GM23338 (cell line): ENCODE measurements at places on chromosomes 2 and 18. TPM values are rescaled to one million over a fixed set of nuclear protein-coding genes. Genes with fewer than 3 reads are reported as not detected.

- H3K27me3 ChIP-seq, result no peaks in the 10 kb centered on the region
- H3K36me3 ChIP-seq, result no peaks in the 10 kb centered on the region
- no peak overlapping the region for H3K4me3 ChIP-seq
- H3K4me1 ChIP-seq, result no peaks in the 10 kb centered on the region
- DNase-seq, result no peak
- no peak overlapping the region for H3K27ac ChIP-seq
Measured at GRCh38 chr2:195317550-195317949, 339.5 kb upstream of the SLC39A10 start.

DNA sequence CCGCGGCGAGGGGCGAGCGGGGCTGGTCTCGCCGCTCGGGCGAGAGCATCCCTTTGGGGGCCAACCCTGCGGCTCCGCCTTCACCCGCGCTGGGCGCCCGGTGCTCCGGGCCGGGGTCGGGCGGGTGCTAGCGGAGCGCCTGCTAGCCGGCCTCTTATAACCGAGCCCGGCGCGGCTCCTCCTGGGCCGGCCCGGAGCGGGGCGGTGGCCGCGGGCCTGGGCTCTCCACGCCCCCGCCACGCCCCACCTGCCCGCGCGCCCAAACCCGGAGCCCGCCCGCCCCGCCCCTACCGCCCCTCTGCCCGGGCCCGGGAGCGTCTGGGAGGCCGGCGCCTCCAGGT, at the start of gene FOXI3:
FOXI3 (minus strand) TSS at position 129 of the 341 bp plus-strand sequence. CDS start 158 bp downstream, outside the sequence.
- H3K27me3 ChIP-seq, result peaks cover 40% of the 10 kb centered on the region
- H3K4me1 ChIP-seq, result peaks cover 18% of the 10 kb centered on the region
- H3K27ac ChIP-seq, result no peak within 1 kb of the TSS
- DNase-seq, result peak; percentile 65
- H3K36me3 ChIP-seq, result no peaks in the 10 kb centered on the region

DNA sequence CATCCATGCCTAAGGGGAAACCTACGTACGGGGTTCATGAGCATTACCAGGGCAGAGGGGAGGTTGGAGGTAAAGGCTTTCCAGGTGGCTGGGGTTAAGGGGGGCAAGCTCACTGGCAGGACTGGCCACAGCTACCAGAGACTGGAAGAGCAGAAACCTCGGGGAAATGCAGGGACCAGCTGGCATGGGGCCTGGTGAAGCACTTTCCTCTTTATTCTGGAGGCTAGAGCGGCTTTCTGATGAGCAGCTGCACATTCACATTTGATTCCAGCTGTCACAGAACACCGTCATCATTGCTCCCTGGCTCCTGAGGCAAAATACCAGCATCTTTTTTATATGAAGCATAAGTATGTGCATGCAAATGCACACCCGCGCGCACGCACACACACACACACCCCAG, 28.7 kb upstream of the LRRC30 start:
- peaks cover under 1% of the 10 kb centered on the region; the same call in 1 of the 2 replicates for H3K4me1 ChIP-seq
- no peak overlapping the region for H3K27ac ChIP-seq
- DNase-seq, result no peak

- no peaks in the 10 kb centered on the region; the same call in 1 of the 2 replicates for H3K36me3 ChIP-seq
- no peak overlapping the region for H3K27ac ChIP-seq
- no peaks in the 10 kb centered on the region for H3K4me1 ChIP-seq
Measured at GRCh38 chr2:12855508-12855907, 138.8 kb downstream of the TRIB2 start.

The CHRNG gene
- total RNA-seq, result not detected in 2 replicates
